ENCODE measurements at places on chromosomes 11 and 22. TPM values are rescaled to one million over a fixed set of nuclear protein-coding genes. Genes with fewer than 3 reads are reported as not detected.

GRCh38 chr11:37509506-37509905 lies 911.5 kb upstream of the RAG2 start:
- peak; percentile 29 for DNase-seq

GRCh38 chr22:33886696-33887095 lies 33.6 kb downstream of the LARGE1 start:
- DNase-seq, result no peak

DNA sequence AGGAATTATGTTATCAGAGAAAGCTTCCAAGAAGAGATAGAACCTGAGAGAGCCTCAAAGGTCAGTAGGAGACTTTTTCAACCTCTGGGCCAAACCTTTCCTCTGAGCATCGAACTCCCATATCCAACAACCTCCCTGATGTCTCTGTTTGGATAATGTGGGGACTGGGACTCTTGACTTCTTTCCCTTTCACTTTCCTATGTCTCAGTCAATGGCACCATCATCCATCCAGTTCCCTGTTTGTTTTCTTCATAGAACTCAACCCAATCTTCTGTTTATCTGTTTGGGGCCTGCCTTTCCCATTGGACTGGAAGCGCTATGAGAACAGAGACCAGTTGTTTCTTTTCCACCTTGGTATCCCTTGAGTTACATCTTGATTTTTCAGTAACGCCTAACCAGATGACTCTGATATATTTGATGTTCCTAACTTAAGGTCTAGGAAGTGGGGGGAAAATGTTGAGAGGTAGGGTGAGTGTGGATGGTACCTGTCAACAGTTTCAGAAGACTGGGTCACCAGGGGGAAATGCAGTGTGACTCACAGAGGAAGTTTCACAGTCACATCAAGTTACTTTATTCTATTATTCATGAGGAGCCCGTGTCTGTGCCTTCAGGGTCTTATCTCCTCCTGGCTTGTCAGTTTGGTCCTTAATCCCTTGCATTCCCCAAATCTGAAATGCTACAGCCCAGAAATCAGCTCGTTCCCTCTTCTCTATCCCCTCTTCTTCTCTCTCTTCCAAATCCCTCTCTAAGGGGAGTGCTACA lies 4.5 kb upstream of the KCNE3 start:
- DNase-seq, result no peak

The MFRP gene
- not detected for total RNA-seq

DNA sequence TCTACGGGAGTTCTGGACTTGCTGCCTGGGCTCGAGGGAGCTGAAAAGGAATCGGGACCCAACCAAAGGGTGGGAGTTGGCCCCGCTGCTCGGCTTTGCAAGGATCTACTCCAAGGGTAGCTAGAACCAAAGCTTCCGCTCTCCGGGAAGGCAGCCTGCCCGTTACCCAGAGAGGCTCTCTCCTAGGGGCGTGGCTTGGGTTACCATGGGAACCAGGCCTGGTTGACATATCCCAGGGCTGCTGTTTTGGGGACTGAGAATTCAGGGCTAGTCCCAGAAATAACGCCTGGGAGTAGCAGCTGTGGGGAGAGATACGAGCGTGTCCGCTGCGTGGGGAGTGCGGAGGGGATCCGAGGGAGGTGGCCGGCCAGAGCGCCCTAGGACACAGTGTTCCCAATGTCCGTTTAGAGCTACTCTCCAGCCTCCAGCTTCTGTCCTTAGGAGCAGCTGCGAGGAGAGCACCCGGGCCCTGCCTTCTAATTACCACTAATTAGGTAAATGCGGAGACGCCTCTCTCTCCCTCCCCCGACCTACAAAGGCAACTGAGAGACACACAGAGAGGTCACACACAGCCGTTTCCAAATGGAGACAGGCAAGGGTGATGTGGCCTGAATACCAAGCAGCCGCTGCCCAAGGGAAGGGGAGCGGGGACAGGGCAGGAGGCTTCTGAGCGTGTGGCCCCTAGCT lies 141.6 kb upstream of the CADM1 start:
- DNase-seq, result peak; percentile 45

All from M059J (cell line).